Cardiac fibroblast (primary cell): ENCODE measurements at places on chromosomes 16 and 17.
A peak's percentile ranks its signal among the peaks of the same experiment; 100 is the strongest.

GRCh38 chr16:66143415-66143814 is 223.1 kb upstream of the CDH5 start:
- DNase-seq = no peak

GRCh38 chr17:28896884-28897768 is at the start of gene FLOT2:
FLOT2 (minus strand) TSS chr17:28897733; CDS start chr17:28897574, 159 bp downstream.
- peak; percentile 52 for DNase-seq

DNA sequence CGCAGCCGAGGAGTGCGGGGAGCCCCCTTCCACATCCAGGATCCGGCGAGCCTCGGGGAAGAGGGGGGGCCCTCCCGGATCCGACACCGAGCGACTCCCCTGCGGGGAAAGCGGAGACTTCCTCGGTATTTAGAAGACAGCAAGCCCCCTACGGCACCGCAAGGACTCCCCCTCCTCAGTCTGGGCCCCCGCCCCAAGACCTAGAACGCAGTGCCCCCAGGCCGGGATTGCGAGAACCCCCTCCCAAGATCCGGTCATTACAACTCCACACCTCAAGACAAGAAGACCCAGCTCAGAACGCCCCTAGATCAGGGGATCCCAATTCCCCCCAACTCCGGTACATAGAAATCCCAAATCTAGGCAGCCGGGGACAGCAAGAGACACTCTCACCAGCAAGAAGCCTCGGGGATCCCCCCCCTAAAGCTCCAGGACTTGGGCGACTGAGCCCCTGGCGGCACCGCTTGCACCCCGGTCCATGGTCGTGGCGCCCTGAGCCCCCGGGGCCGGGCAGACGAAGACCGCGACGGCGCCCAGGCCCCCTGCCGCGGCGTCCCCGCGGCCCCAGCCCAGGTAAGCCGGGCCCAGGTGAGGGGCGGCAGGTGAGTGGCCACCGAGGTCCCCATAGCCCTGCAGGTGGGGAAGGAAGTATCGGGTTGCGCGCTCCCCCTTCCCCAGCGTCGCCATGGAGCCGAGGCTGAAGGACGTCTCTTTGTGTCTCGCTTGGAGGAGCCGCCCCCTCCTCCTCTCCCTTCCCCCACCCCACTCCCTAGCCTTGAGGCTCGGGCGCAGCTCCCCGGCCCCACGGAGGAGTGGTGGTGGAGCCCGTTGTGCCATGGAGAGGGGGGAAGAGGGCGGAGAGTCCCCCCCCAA is 641 bp downstream of the SBK1 start:
- DNase-seq = no peak

DNA sequence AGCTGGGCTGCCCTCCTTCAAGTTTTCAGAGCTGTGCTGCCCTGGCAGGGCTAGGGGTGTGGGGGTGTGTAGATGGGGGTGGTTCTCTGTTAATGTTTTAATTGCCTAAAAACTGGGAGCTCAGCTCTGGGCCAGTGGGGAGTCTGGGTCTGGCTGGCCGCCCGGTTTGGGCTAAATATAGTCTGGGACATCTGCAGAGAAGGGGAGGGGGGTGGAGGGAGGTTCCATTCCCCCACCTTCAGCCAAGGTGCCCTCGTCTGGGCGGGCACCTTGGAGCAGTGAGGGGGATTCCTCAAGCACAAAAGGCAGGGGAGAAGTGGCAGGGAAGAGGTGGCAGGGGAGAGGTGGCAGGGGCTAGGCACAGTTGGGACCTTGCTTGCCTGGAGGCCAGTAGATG is 13.0 kb downstream of the RARA start:
- DNase-seq = no peak

- DNase-seq = no peak
These were observed 73.1 kb downstream of the ASIC2 start for GRCh38 chr17:33220036-33220435.

DNA sequence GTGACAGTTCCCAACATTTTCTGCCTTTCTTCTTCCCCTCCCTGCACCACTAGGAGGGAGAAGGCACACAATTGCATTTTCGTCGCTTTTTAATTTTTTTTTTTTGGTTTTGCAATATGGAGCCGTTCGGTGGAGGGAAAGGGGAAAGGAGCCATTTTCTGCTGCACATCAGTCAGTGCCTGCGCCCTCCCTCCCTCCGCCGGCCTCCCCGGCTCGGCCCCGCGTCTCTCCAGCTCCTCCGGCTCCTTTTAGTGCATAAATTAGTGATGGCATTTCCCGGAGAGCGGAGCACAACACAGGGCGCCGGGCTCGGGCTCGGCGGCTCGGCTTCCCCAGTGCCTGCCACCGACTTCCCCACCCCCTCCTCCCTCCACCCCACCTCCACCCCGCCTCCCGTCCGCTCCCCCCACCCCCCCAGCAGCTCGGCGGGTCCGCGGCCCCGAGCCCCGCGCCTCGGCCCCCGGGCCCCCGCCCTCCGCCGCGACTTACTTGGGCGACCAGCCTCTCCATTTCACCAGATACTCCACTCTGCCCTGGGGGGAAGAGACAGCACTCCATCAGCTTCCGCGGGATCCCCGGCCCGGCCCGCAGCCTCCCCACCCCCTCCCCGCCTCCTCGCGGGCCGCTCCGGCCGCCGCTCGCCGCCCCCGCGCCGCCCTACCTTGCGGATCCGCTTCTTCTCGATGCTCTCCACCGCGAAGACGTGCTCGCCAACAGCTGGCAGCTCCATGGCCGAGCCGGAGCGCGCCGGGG is 542 bp downstream of the CBX4 start:
- DNase-seq = peak; percentile 67
